ENCODE measurements at places on chromosomes 1 and 21.

DNA sequence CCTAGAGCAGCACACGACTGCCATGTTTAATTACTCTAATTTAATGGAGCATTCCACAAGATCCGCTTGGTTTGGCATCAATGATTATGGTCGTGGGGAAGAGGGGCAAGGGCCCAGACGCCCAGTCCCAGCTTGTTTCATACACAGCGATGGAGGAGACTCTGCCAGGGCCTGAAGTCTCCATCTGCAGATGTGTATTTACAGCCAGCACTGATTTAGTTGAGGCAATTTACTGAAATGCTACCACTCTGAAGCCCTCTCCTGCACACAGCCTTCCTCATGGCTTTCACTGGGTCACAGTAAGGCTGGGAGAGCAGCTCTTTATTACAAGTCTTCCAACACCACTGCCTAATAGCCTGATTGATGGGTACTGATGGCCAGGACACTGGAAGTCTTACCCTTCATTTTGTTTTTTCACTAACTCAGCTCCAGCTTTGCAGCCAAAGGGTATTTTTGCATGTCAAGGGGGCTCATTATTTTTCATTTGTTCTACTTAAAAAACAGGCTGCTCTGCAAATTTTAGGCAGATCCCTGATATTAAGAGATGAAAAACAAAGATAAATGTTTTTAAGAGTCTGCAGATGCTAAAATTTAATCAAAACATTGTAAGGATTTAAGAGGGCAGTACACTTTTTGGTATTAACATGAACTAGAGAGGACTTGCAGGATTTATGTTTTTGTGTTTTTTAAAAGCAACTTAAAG lies 236.3 kb downstream of the SIPA1L2 start:
- no peak for DNase-seq

DNA sequence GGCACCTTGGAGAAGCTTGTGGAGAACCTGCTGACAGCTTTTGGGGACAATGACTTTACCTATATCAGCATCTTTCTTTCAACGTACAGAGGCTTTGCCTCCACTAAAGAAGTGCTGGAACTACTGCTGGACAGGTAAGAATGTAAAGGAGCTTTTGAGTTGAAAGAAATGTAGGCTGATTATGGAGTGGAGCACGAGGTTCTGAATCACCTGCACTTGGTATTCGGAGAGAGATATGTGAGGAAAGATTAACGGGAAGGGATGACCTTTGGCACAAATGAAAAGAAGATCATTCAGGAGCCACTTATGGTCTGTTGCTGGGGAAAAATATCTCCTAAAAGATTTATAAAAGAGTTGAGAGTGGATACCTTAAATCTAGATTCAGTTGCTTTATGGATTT lies 42.7 kb downstream of the RGL1 start:
- no peak for DNase-seq

- no peak for DNase-seq
These were observed 3.2 kb upstream of the C1orf162 start for GRCh38 chr1:111470596-111470995.

DNA sequence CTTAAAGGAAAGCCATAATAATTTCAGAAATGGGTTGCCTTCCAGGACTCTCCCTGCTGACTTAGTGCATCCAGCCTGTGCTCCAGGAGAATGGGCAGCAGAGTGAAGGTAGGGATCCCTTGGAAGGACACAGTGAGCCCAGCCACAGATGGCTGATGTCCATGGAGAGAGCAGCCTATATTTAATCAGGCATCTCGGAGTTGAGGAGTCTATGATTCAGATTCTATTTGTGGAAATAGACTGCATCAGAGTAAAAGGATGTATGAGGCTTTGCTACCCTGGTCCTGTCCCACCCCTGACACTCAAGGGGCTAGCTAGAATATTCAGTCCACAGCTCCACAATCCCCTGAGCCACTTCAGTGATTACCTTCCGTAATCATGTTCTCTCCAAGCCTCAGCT lies 43.8 kb upstream of the PBX1 start:
- DNase-seq: no peak

DNA sequence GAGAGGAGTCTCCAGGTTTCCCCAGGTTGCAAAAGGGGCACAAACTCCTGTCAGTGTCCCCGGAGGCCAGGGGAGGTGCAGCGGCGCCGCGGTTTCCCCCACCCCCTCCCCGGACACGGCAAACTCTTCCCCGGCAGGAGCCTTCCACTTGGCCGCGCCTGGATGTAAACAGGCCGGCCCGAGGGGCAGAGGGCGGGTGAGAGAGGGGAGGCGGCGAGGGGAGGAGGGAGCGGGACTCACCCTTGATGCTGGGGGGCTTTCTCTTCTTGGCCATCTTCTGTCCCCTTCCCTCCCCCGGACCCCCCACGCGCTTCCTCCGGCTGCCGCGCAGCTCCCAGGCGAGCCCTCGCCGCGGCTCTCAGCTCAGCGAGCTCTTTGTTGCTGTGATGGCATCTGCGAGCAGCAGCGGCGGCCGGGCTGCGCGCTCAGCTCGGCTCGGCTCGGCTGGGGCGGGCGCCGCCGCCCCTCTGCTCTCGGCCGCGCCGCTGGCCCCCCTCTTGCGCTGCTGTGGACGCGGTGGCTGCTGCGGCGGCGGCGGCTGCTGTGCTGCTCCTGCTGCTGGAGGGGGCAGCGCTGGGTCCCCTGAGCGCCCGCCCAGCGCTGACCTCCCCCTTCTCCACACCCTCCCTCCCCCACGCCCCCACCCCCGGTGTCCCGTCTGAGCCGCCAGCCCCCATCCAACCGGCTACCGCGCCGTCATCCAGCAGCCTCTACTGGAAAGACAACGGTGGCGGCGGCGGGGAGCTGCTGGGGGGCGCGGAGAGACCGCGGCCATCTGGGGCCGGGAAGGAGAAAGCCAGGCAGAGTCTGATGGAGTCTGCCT lies 4.9 kb upstream of the SLC44A5 start:
- DNase-seq: peak; percentile 22

GRCh38 chr1:183259924-183260323 lies 73.9 kb downstream of the LAMC2 start:
- no peak for DNase-seq

DNA sequence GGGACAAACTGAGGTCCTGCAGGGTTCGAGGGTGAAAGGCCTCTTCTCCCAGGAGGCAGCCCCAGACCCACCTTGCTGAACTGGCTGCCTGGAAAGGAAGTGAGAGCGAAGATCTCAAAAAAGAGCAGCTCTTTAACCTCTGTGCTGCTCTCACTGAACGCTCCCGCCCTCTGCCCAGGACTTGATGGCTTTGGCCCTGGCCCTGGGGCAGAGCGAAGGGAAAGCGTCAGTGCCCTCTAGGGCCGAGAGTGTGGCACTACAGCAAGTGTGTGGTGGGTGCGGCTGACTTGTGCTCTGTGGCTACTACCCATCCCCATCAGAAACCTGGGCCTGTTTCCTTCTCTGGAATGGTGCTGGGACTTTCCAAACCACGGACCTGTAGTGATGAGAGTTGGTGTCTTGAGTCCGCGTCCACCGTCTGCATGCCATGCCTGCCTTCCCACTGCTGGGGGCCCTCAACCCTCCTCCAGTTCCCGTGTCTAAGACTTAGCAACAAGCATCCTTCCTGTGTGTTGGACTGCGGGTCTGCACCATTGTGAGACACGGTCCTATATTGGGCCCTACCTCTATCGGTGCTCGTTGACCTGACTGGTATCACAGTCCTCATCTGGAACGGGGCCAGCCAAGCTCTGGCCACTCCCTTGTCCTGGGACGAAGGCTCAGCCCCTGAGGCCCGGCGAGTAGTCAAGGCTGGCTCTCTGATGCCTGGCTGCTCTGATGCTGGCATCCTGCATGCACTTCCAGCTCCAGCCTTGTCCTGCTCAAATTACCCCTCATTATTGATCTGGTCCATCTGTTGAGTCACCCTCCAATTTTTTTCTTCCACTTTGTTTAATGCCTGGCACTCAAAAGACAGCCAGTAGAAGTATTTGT lies 180.3 kb downstream of the DISC1 start:
- peak; percentile 62 for DNase-seq

GRCh38 chr1:171654942-171655745 lies 2.7 kb upstream of the MYOC start:
- peak; percentile 87 for DNase-seq

GRCh38 chr1:150692720-150693119 lies 4.2 kb downstream of the GOLPH3L start:
- DNase-seq: no peak

GRCh38 chr1:160006312-160006940 lies 25.4 kb downstream of the PIGM start:
- peak; percentile 82 for DNase-seq

GRCh38 chr1:235411489-235412486 lies 44.6 kb downstream of the TBCE start:
- no peak for DNase-seq

DNA sequence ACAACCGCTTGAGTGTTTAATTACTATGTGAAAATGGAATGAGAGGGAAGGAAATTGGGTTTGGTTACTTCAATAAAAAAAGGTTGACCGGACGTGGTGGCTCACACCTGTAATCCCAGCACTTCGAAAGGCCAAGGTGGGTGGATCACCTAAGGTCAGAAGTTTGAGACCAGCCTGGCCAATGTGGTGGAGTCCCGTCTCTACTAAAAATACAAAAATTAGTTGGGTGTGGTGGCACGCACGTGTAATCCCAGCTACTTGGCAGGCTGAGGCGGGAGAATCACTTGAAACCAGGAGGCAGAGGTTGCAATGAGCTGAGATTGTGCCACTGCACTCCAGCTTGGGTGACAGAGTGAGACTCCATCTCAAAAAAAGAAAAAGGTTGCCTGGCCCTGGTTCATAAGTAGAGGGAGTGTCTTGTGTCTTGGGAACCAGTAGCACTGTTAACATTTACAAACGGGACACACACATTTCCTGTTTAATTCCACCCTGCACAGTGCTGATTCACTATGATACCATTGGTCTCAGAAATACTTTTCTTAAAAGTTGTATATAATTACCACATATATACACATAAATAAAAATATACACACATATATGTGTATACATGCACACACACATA lies 27.6 kb upstream of the CLDN14 start:
- no peak for DNase-seq

DNA sequence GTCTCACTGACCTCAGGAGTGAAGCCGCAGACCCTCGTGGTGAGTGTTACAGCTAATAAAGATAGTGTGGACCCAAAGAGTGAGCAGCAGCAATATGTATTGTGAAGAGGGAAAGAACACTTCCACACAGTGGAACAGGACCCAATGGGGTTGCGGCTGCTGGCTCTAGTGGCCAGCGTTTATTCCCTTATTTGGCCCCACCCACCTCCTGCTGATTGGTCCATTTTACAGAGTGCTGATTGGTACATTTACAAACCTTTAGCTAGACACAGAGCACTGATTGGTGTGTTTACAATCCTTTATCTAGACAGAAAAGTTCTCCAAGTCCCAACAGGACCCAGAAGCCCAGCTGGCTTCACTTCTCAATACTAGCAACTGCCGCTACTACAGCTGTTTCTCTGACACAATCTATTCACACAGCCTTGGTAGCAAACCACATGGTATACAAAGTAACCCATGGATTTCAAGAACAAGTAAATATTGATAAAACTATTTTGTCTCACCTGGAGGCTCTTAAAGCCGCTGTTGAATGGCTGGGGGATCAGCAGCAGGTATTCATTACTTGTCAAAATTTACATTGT lies 25.3 kb upstream of the ITLN1 start:
- no peak for DNase-seq

Measured in stimulated activated CD4-positive, alpha-beta T cell treated with anti-CD3 and anti-CD28 coated beads, Interleukin-15, amount 100 ng/mL, for 24 hours (primary cell).